ENCODE measurements at places on chromosomes 13 and 19.

GRCh38 chr19:10309423-10309822, at the start of gene ZGLP1:
Gene ZGLP1, minus strand, starts transcription at chr19:10309815.
- peaks cover 2% of the 10 kb centered on the region for H3K4me1 ChIP-seq
- no peak for DNase-seq
- H3K4me3 ChIP-seq: no peak within 1 kb of the TSS
- H3K36me3 ChIP-seq: no peaks in the 10 kb centered on the region
- no peaks in the 10 kb centered on the region for H3K27me3 ChIP-seq

- H3K4me3 ChIP-seq: no peak overlapping the region
- H3K27ac ChIP-seq: no peak overlapping the region
- H3K27me3 ChIP-seq: no peaks in the 10 kb centered on the region
- no peak for DNase-seq
These were observed 376.7 kb downstream of the LIG4 start for GRCh38 chr13:107838588-107839161.

DNA sequence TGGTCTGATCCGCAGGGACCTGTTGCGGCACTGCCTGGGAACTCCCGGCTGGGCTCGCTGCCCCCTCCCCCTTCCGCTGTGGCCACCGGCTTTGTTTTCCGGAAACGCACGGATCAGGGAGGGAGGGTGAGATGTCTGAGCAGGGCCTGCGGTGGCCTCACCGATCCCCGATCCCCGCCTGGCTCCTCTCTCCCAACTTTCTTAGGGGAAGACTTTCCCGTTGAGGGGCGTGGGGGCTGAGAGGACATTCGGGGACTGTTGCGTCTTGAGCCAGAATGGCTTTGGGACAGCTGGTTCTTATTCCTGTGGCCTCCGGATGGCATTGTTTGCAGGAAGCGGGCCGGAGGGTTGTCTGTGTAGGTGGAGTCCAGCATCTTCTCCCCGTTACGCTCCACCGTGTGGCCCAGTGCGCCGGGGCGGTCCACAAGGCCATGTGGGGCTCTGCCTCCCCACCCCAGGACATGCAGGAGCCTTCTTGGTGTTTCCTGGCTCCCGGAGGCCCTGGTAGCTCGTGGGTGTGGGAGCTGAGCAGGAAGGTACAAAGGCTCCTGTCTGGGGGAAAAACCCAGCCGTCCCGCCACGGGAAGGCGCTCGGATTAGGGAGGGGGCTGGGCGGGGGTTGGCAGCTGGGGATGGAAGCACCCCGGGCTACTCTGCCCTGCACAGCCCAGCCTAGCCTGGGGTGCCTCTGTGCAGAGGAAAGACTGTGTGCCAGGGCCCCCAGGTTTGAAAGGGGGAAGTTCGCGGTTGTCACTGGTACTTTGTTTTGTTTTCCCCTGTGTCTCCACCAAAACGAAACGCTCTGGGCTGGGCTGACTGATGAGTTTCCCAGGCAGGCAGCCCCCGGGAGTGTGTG, 1.3 kb downstream of the CSNK1G2 start:
- H3K27me3 ChIP-seq: no peaks in the 10 kb centered on the region
- no peaks in the 10 kb centered on the region for H3K36me3 ChIP-seq
- DNase-seq: peak; percentile 61
- 0 out of 2 replicates have a peak overlapping the region, but pooled peaks have one; percentile 47 for H3K27ac ChIP-seq
- peak overlapping the region; percentile 81 for H3K4me3 ChIP-seq
- peaks cover 6% of the 10 kb centered on the region for H3K4me1 ChIP-seq

DNA sequence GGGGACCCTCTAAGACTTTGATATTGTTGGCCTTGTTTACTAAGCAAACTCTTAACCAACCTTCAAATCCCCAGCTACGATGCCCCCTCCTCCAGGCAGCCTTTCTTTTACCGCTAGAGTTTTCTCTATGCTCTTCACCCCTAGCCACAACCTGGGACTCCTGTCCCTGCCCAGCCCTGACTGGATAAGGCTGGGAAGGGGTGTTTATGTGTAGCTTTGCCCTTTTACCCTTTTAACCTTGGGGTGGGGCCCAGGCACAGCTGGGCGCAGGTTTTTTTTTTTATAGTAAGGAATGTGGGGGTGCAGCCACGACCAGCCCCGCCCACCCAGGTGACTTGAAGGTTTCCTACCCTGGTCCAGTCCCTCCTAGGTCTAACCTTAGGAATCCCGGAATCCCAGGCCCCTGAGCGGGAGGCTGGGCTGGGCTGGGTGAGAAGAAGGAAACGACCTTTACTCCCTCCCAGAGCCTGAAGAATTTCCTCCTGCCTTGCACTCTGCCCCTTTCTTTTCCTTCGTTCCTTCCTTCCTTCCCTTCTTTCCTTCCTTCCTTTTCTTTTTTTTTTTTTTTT, 12.2 kb downstream of the TJP3 start:
- H3K36me3 ChIP-seq: no peaks in the 10 kb centered on the region
- H3K4me3 ChIP-seq: no peak overlapping the region
- H3K4me1 ChIP-seq: peaks cover 16% of the 10 kb centered on the region
- no peak overlapping the region for H3K27ac ChIP-seq
- no peak for DNase-seq

DNA sequence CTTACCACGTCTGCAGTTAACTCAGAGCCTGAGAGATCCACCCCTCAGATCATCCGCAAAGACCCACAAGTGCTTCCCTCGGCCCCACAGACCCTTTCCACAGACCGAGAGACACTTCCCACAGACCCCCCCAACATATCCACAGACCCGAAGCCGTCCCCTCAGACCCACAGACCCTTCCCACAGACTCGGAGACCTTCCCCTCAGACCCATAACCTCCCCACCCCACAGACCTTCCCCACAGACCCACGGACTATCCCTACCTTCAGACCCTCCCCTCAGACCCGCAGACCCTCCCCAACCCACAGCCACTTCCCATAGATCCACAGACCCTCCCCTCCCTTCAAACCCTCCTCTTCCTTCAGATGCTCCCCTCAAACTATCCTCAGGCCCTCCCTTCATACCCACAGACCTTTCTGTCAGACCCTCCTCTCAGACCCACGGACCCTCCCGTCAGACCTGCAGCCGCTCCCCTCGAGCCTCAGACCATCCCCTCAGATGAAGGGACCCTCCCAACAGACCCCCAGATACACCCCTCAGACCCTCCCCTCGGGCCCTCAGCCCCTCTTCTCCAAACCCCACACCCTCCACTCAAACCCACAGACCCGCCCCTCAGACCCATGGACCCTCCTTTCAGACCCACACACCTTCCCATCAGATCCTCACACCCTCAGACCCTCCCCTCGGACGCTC, 20.1 kb upstream of the TFDP1 start:
- no peak for DNase-seq
- no peaks in the 10 kb centered on the region for H3K36me3 ChIP-seq
- no peak overlapping the region for H3K27ac ChIP-seq
- no peaks in the 10 kb centered on the region for H3K4me1 ChIP-seq
- H3K27me3 ChIP-seq: no peaks in the 10 kb centered on the region
- no peak overlapping the region for H3K4me3 ChIP-seq

- peak; percentile 68 for DNase-seq
- H3K4me1 ChIP-seq: 0 out of 2 replicates have a peak, but pooled peaks cover 5% of the 10 kb centered on the region
- H3K4me3 ChIP-seq: no peak overlapping the region
These were observed 26.5 kb downstream of the FAM216B start for GRCh38 chr13:42807866-42808265.

GRCh38 chr19:29487432-29487831, 38.4 kb upstream of the VSTM2B start:
- no peaks in the 10 kb centered on the region for H3K4me1 ChIP-seq
- no peaks in the 10 kb centered on the region for H3K36me3 ChIP-seq
- no peak for DNase-seq
- H3K4me3 ChIP-seq: no peak overlapping the region
- H3K27me3 ChIP-seq: peaks cover 97% of the 10 kb centered on the region

GRCh38 chr13:78298657-78299056, 304.7 kb downstream of the POU4F1 start:
- H3K27me3 ChIP-seq: no peaks in the 10 kb centered on the region
- no peak overlapping the region for H3K27ac ChIP-seq
- no peak for DNase-seq

DNA sequence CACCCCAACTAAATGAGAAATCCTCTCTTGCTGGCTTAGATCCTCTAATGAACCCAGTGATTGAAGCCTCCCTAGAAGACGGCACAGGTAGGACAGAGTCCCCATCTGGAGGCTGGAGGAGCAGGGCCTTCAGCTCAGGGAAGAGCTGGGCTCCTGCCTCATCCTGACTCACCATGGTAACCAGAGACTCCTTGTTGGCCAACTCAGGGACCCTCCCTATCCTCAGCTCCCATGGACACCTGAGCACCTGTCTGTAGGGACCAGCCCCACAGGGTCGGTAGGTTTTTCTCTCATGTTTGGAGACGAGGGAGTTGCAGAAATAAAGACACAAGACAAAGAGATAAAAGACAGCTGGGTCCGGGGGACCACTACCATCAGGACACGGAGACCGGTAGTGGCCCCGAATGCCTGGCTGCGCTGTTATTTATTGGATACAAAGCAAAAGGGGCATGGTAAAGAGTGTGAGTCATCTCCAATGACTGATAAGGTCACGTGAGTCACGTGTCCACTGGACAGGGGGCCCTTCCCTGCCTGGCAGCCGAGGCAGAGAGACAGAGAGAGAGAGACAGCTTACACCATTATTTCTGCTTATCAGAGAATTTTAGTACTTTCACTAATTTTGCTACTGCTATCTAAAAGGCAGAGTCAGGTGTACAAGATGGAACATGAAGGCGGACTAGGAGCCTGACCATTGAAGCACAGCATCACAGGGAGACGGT, 26.6 kb downstream of the SIGLEC7 start:
- H3K27me3 ChIP-seq: peaks cover 81% of the 10 kb centered on the region
- no peaks in the 10 kb centered on the region for H3K4me1 ChIP-seq
- H3K36me3 ChIP-seq: no peaks in the 10 kb centered on the region

DNA sequence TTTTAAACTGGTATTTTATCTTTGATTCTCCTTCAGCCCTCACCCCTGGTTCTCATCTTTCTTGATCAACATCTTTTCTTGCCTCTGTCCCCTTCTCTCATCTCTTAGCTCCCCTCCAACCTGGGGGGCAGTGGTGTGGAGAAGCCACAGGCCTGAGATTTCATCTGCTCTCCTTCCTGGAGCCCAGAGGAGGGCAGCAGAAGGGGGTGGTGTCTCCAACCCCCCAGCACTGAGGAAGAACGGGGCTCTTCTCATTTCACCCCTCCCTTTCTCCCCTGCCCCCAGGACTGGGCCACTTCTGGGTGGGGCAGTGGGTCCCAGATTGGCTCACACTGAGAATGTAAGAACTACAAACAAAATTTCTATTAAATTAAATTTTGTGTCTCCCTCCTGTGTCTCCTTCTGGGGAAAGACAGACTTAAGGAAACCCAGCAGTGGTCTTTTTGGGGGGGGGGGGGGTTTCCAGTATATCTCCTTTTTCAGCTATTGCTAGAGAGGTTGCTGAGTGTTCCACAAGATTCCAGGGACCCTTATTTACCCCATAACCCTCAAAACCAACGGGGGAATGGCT, 1.5 kb upstream of the RAD23A start:
- H3K4me3 ChIP-seq: no peak overlapping the region
- no peak for DNase-seq
- H3K4me1 ChIP-seq: peaks cover 34% of the 10 kb centered on the region
- no peaks in the 10 kb centered on the region for H3K27me3 ChIP-seq
- H3K36me3 ChIP-seq: peaks cover 52% of the 10 kb centered on the region

GRCh38 chr13:40632915-40633314, 33.5 kb downstream of the FOXO1 start:
- no peaks in the 10 kb centered on the region for H3K36me3 ChIP-seq
- no peaks in the 10 kb centered on the region for H3K4me1 ChIP-seq
- H3K27ac ChIP-seq: no peak overlapping the region
- DNase-seq: no peak
- no peak overlapping the region for H3K4me3 ChIP-seq

DNA sequence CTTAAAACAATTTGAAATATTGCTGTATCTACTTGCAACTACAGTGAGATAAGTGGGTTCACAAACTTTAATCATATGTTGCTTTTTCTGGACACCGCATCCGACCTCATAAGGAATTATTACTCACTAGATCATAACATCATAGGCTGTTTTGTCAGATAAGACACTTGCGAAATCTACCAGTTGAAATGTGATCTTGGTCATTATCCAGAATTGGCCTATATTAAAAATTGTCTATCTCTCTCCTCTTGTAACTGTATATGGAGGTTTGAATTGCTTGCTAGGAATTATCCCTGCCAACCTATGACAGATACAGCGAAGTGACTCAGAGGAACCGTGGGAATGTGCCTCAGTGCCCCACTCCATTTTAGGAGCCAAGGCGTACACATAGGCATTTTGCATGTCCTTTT, 117.0 kb upstream of the POSTN start:
- DNase-seq: peak; percentile 82
- H3K27me3 ChIP-seq: no peaks in the 10 kb centered on the region

- DNase-seq: no peak
- no peaks in the 10 kb centered on the region for H3K4me1 ChIP-seq
- H3K27me3 ChIP-seq: no peaks in the 10 kb centered on the region
- H3K36me3 ChIP-seq: no peaks in the 10 kb centered on the region
- no peak overlapping the region for H3K27ac ChIP-seq
These were observed 54.5 kb downstream of the DNAJC15 start for GRCh38 chr13:43077906-43078305.

DNA sequence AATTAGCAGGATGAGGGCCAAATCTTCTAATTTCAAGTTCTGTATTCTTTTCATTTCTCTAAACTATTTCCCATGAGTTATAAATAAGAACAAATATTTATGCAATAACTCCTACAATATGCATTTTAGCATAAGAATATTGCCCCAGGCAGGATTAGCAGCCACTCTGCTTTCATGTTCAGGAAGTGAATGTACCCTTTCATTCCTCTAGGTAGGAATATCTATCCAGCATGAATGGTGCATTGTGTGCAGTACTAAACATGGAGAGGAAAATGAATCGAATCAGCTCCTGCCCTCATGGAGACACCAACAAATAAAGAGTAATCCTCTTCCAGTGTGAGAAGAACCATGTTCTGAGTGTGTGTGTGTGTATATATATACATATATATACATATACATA, 41.0 kb downstream of the LHFPL6 start:
- H3K4me1 ChIP-seq: peaks cover 28% of the 10 kb centered on the region

- no peaks in the 10 kb centered on the region for H3K4me1 ChIP-seq
- H3K36me3 ChIP-seq: no peaks in the 10 kb centered on the region
These were observed 181.3 kb downstream of the PCDH9 start for GRCh38 chr13:67048821-67049150.

- no peaks in the 10 kb centered on the region for H3K27me3 ChIP-seq
- H3K27ac ChIP-seq: peak overlapping the region; percentile 10
- H3K4me3 ChIP-seq: peak overlapping the region; percentile 3
- DNase-seq: peak; percentile 90
- H3K36me3 ChIP-seq: peaks cover 38% of the 10 kb centered on the region
These were observed 7.1 kb downstream of the HNRNPM start for GRCh38 chr19:8451885-8452284.

- H3K27me3 ChIP-seq: no peaks in the 10 kb centered on the region
- DNase-seq: no peak
These were observed 16.5 kb downstream of the MLLT1 start for GRCh38 chr19:6263306-6263705.
